DMS79 treated with DMSO at 0.1 percent for 48 hours (cell line): ENCODE measurements at places on chromosomes 11 and 22.

DNA sequence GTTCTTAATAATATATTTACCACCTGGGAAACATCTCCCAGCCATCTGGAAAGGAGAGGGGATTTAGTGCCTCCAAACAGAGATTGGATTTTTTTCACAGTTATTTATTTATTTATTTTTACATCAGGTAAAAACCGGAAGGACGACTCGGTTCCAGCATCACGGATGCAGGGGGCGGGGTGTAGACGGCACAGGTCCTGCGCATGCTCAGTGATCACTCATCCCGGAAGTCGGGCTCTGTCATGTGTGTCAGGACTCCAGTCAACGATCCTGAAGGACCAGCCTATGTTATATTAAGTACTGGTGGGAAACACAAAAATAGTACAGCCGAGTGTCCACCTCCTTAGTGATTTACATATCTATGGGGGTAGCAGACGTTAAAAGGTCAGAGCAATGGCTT lies 467.6 kb downstream of the NTM start:
- DNase-seq = no peak

DNA sequence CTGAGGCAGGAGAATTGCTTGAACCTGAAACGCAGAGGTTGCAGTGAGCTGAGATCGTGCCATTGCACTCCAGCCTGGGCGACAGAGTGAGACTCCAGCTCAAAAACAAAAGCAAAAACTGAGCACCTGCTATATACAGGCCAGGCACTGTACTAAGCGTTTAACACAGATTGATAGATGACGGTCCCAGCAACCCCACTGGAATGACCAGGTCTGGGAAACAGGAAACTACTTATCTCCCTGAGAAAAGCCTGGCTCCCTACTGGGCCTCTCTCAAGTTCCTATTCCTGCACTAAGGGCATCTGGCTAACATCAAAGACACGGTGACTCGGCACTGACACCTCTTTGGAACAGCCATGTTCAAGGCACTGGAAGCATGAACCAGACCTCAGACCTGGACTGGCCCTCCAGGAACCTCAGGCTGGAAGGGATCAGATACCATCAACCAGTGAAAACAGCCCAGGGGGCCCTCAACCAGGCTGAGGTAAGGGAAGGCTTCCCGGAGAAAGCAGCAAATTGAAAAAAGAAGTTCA lies 16.6 kb downstream of the ARAP1 start:
- no peak for DNase-seq

DNA sequence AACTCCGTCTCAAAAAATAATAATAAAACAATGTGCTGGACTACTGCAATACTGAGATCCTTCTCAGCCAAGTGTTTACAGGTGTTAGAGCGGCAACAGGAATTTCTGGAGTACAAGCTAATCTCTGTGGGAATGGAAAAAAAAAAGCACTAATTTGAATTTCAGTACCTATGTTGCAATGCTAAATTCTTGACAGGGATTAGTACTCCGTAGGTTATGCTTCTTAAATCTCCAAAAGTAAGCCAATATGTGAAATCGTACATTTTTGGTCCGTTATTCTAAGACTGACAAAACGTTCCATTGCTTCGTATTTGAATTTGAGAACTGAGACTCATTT lies 1.1 kb downstream of the ATL3 start:
- DNase-seq = peak; percentile 46

DNA sequence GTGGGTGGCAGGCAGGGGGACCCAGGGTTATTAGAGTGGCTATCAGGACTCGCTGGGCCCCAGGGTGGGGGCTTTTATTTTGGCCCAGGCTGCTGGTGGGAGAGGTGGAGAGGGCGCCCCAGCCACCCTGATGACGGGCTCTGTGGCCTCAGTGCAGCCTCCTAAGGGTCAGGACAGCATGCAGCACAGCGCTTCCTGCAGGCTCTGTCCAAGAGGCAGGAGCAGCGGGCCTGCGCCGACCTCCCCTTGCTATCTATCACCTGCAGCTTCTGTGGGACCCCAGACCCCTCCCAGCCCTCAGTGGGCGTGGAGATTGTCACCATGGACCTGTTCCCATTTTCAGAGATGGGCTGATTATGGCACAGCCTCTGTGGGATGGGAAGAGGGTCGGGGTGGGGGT lies 54.3 kb upstream of the PPARA start:
- no peak for DNase-seq

DNA sequence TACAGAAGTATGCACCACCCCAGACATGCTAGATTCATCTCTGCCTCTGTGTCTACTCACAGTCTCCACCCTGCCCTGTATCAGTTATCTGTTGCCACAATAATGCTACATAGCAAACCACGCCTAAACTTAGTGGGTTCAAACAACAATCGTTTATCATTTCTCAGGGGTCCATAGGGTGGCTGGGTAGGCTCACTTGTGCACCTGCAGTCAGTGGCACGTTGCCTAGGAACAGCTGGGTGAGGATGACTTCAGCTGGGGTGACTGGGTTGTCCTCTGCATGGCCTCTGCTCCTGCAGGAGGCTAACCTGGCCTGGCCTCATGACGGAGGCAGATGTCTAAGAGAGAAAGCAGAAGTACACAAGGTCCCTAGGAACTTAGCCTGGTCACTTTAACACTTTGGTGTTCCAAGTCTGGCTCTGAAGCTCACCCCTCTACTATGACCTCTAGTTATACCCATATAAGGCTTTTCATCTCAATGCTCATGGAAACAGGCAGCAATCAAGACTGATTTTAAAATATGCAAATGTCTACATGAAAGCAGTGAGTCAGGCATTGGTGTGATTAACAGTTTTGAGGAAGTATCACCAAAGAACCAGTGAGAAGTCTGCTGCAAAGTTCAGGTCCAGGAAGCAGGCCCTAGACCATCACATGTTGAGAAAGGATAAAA lies 10.7 kb downstream of the OLFML1 start:
- DNase-seq = no peak

GRCh38 chr22:37985751-37986281 lies 1.5 kb upstream of the SOX10 start:
- DNase-seq = no peak

DNA sequence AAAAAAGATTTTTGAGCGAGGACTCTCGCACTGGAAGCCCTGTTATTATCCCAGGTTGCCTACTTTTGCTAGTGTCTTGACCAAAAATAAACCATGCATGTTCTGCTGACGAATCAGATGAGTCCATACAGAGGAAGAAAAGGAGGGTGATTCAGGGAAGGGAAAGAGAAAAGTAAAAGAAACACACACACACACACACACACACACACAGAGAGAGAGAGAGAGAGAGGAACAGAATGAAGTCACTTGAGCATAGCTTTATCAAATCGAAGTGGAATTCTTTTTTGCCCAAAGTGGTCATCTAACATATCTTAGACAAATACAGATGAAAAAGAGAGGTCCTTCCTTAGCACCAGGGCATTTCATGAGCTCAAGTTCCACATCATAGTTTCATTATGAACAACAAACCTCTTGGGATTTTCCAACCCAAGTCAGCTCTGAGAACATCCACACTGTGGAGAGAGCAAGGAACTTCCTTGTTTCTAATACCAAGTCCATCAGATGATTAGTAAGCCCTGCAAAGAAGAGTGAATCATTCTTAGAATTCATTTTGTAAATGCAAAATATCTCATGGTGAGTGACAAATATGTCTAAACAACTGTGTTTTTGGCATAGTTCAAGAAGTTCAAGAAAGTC lies 7.7 kb upstream of the MMP12 start:
- DNase-seq = no peak

- DNase-seq = no peak
Measured at GRCh38 chr11:95045812-95046211, 3.4 kb upstream of the KDM4F start.

- peak; percentile 37 for DNase-seq
Measured at GRCh38 chr11:65502555-65503367, 3.9 kb downstream of the MALAT1 start.

DNA sequence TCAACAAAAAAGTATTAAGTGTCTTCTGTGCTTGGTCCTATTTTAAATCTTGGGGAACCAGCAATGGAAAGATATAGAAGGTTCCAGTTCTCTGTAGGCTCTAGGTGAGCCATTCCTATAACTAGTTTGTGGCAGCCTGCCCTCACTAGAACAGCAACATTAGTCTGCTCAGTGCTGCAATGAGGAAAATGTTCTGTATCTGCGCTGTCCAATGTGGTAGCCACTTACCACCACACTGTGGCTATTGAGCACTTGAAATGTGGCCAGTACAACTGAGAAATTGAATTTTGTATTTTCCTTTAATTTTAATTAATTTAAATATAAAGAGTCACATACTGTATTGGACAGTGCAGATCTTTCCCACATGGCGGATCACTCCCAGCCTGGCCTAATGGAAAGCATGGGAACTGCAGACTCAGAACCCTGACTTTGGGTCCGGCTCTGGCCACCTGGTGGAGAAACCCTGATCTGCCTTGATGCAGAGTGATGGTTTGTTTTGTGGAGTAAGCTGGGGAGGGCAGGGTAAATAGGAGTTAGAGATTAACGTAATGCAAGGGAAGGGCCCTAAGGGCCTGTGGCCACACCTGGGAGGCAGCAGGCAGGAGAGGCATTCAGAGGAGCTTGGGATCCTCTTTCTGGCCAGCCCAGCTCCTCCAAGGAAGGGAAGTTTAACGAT lies 101.0 kb downstream of the ME3 start:
- no peak for DNase-seq

- DNase-seq = no peak
Measured at GRCh38 chr11:3959903-3960265, 104.4 kb downstream of the STIM1 start.

GRCh38 chr11:56948991-56949515 lies 39.7 kb upstream of the OR5AK2 start:
- DNase-seq = no peak

GRCh38 chr22:17781319-17782031 lies 7.2 kb upstream of the BID start:
- peak; percentile 2 for DNase-seq

DNA sequence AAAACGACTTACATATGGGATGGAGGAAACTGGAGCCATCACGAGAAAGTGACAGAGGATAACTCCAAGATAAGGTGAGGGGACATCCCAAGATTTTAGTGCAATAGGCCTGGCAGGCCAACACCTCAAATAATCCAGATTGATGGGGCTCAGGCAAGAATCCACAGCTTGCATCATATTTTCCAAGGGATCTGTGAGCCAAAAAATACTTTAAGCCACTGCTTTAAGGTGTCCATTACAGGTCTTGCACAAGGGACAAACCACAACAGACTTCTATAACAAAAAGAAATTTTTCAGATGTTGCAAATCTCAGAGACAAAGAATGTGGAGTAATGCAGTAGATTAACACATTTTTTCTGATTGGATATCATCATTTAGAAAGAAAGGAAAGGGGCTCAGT lies 45.6 kb downstream of the DENND5A start:
- no peak for DNase-seq

GRCh38 chr22:48366591-48366990 lies 1461.1 kb downstream of the BRD1 start:
- no peak for DNase-seq

DNA sequence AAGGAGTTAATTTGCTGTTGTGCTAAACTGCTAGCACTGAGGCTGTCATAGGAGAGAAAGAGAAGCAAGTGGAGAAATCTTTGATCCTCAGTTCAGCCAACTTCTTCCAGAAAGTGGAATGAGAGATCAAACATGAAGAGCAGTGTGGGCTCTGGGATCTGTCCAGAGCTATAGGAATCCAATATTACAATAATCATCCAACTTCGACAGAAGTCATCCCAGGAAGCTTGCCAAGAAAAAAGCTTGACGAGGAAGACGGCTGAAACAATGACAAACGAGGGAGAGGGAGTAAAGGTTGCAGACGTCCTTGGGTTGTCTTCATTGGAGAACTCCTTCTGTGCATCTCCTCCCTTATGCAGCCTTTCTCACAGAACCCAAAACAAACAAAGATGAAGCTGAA lies 496.2 kb downstream of the INSC start:
- DNase-seq = no peak

GRCh38 chr11:11380883-11381282 lies 27.8 kb upstream of the CSNK2A3 start:
- no peak for DNase-seq

- no peak for DNase-seq
Measured at GRCh38 chr22:16915701-16916100, 90.5 kb upstream of the XKR3 start.

GRCh38 chr11:13339195-13340153 lies 61.9 kb downstream of the BMAL1 start:
- DNase-seq = no peak

DNA sequence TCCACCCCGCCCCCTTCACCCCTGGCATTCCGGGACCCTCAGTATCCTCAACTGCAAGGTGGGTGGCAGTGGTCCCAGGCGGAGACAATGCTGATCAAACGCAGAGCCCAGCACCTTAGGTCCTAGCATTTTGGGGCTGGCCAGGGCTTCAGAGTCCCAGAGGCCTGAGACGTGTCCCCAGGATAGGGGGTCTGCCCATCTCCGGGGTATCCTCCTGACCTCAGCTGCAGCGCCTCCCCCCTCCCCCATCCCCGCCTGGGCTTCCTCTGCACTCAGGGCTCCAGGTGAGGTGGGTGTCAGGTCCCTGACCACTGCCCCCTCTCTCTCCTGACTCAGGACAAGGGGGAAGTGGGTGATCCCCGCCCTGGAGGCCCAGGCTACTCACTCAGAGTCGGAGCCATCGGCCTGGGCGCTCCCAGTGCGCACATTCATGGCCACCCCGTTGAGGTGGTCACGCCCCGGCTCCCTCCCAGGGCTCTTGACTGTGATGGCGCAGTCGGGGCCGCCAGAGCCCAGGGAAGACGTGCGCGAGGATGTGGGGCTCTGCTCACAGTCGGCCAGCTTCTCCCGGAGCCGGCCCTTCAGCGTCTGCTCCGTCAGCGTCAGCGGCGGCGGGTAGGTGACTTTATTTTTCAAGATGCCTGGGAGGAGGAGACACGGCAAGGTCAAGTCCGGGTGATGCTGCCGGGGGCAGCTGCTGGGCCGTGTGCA lies 28.3 kb downstream of the TRMU start:
- DNase-seq = no peak

GRCh38 chr11:44776551-44777208 lies 49.9 kb downstream of the TSPAN18 start:
- no peak for DNase-seq

DNA sequence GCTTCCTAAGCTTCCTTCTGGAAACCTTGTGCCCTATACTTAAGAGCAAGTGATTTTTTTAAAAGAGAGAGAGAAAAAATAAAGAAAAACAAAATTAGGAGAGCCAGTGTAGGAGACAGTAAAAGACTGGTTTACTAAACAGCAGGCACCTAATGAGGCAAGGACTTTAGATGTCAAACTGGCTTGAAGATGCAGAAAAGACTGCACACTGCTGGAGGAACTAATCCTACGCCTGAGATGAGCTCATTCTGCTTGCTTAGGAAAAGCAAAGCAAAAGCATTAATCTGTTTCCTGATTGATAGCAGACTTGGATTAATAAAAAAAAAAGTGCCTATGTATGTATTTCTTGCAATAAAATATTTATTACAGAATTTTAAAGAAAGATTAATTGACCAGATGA lies 113.6 kb upstream of the SEZ6L start:
- no peak for DNase-seq
